ENCODE measurements at places on chromosomes 2 and 18. TPM values are rescaled to one million over a fixed set of nuclear protein-coding genes. Genes with fewer than 3 reads are reported as not detected.
A peak's percentile ranks its signal among the peaks of the same experiment; 100 is the strongest.

DNA sequence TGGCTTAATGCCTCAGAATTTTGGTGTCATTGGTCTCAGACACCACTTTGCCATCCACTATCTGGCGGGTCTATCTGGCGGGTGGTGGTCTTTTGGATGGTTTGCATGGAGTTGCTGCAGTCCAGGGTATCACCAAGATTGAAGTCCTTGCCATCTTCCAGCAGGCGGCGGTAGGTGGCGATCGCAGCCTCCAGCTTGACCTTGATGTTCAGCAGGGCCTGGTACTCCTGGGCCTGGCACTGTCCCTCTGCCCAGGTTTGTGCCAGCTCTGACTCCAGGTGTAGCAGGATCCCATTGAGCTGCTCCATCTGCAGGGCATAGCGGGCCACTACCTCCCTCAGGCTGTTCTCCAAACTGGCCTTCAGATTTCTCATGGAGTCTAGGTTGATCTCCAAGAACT is 188.2 kb downstream of the MEMO1 start:
- DNase-seq, result no peak

GRCh38 chr2:10271509-10271908 is 31.2 kb upstream of the HPCAL1 start:
- no peak for DNase-seq

The TWIST2 gene
- 4.6 TPM for total RNA-seq

- DNase-seq, result peak; percentile 93
These were observed 55.2 kb upstream of the COBLL1 start for GRCh38 chr2:164896634-164897355.

- no peak for DNase-seq
These were observed 56.6 kb upstream of the TLK1 start for GRCh38 chr2:171217330-171217729.

GRCh38 chr2:154459286-154459685 is 239.2 kb upstream of the KCNJ3 start:
- DNase-seq, result no peak

DNA sequence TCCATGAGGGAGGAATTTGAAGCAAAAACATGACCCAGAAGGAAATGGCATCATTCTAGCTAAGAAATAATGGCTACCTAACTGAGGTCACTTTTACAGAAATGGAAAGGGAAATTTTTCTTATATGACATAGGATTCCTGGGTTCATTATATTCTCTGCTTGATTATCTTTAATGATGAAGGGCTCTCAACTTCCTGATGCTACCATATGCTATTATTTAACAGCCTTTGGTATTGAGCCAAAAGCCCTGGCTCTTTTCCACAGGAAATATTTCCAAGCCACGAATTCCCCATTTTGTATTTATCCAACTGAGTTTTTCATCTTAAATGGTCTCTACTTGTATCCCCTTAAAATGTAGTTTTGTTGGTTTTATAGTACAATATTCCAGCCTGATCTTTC is 63.2 kb upstream of the NPAS2 start:
- no peak for DNase-seq

DNA sequence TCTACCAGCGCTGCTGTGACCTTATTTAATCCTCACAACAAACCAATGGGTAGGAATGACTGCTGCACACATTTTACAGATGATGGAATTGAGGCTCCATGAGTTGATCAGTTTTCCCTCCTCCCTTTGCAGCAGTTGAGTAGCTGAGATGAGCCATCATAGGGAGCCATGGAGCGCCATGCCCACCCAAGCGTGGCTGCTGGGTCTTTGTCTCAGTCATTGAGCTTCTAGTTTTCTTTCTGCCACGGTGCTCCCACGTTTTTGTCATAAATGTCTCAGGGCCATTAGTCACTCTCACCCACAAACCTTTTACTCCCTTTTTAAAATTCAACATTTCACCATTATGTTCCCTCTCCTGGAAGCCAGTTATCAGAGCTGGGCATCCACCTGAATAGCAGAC is 45.8 kb downstream of the TMEM17 start:
- DNase-seq, result no peak

The PARD6G gene
- total RNA-seq, result 12.4 TPM

The LIPG gene
- total RNA-seq, result 9.5 TPM

The GKN2 gene
- not detected for total RNA-seq

DNA sequence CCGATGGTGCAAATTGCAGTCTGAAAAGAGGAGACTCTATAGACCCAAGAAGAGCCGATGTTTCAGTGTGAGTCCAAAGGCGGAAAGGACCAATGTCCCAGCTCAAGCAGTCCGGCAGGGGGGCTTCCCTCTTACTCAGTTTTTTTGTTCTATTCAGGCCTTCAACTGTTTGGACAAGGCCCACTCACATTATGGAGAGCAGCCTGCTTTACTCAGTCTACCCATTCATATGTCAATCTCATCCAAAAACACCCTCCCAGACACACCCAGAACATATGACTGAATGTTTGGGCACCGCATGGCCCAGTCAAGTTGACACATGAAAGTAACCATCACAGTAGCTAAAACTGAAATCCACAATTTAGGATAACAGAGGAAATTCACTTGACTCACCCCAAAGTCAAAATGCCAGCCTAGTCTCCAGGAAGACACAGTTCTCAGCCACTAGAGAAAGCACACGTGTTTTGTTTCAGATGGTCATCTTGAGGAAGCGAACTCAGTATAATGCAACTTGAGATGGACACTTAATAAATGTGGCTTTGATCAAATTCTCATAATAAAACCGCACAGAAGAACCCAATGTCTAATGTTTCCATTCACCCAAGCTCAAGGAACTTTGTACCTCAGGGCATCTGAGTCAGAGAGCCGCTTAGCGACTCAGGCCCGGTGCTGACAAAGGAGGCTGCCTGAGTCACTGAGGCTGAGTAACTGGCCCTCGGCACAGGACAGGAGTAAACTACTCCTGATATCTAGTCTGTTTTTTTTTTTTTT is 2.4 kb downstream of the FHL2 start:
- peak; percentile 99 for DNase-seq

- DNase-seq, result no peak
These were observed 18.0 kb upstream of the LBH start for GRCh38 chr2:30213326-30213725.

DNA sequence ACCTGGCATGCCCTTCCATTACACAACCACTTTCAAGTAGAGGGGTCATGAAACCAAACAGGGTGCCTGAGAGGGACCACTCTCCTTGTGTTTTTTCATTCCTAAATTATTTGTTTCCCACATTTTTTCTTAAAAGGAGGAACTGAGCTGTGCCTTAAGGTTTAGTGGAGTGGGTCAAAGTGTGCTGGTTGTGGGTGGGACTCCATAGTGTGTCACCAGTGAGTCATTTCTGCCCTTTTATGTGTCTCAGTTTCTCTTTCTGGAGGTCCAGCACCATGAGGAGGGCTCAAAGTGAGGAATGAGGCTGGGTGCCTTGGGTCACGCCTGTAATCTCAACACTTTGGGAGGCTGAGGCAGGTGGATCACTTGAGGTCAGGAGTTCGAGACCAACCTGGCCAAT is 37.8 kb downstream of the COMMD1 start:
- DNase-seq, result no peak

DNA sequence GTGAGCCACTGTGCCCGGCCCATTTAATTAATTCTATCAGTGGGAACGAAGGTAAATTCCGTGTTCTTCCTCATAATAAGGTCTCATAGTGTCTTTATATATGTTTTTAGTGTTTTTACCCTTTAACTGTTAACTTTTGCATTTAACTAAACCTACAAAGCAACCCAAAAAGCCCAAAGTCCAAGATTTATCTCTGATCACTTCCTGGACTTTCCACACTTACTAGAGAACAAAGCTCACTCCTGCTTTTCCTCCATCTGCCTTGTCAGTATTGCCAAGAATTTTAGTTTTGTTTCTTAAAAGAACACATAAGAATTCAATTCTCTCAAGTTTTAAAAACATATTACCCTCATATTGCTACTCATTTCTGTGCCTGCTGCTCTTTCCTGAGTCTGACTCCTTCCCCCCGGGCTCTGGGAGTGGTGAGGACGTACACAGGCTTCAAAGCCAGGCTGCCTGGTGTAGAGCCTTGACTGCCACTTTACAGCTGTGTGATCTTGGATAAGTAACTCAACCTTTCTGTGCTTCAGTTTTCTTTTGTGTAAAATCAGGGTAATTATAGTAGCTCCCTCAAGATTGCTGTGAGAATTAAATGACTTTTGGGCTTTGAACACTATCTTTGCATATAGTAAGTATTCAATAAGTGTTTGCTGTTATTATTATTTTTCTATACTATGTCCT is 24.9 kb upstream of the GPR155 start:
- DNase-seq, result no peak

DNA sequence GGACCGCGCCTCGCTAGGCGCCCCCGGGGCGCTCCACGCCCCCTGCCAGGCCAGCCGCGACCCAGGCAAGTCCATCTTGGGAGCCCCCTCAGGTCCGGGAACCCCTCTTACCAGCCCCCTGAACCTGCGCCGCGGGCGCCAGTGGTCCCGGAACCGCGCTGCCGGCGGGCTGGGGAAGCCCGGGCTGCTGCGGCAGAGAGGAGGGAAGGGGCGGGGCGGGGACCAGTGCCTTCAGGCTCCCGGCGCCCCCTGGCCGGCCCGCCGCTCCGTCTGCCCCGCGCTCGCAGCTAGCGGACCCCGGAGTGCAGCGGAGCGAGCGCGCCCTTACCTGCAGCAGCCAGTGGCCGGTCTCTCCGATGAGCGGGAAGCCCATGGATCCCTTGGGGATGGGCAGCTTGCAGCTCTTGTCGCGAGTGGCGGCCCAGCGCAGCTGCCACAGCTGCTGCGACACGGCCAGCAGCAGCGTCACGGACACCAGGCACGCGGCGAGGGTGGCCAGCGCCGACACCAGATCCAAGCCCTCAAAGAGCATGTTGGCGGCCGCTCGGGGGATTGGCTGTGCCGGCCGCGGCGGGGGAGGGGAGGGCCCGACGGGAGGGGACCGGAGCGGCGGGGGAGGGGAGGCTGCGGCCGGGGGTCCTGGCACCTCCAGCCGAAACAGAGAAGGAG is at the start of gene CYP26B1:
TSS of gene CYP26B1 (minus strand) at position 560 of the 669 bp plus-strand sequence. CDS start at position 532, 28 bp downstream.
- no peak for DNase-seq

DNA sequence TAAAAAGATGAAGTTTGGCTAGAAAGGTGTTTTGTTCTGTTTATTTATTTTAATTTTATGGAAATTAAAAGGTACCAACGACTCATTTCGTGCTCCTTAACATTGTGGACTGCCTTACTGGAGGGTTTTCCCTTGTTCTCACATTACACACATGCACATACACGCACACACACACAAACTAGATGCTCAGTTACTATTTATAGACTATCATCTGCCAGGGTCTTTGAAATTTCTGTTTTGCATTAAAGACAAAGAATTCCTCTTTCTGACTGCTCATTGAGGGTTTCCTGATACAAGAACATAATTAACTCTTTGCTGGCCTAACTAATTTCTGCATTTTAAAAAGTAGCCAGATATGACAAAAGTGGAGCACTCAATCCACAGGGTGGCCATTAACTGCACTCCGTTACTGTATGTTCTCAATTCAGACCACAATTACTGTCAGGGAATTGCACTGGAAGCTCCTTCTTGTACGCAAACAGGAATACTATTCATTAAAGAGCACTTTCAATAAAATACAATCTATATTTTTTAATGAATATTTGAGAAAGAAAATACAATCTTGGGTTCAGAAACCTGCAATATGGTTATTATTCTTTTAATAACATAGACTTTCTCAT is 366.9 kb upstream of the GALNT5 start:
- DNase-seq, result no peak

DNA sequence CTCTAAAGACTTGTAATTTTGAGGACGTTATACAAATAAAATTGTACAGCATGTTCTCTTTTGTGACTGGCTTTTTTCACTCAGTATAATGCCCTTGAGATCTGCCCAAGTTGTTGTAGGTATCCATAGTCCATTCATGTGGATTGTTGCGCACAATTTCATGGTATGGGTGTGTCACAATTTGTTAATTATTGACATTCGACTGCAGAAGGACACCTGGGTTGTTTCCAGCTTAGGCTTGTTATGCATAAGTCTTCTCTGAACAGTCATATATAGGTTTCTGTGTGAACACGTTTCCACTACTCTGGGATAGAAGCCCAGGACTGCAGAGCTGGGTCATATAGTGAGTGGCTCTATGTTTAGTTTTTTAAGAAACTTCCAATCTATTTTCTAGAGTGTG is 800.8 kb upstream of the SALL3 start:
- no peak for DNase-seq

The EPB41L3 gene
- 0.53 TPM for total RNA-seq

DNA sequence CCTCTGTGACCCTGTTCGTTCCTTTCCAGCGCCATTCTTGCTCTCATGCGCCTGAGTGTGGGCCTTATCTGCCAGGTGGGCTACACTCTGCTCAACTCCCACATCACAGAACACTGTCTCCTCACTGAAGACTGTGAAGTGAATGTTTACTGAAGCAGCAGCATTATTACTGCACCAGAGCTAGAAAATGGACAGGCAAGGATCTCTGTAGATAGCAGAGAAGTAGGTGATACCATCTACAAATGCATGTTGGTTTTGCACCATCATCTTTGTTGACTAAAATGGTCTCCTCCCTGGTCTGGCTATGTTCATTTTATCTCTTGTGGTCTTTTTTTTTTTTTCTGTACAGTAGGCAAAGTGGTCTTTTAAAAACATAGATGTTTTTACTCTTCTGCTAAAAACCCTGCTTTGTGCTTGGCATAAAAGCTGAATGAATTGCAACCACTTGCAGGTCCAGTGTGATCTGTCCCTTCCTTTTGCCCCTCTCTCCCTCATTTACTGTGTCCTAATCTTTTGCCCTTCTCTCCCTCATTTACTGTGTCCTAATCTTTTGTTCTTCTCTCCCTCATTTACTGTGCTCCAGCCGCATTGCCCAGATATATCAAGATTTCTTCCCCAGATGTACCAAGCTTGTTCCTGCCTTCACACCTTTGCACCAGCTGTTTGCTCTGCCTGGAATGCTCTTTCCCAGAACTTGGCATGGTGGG is 35.4 kb downstream of the BABAM2 start:
- DNase-seq, result no peak

- no peak for DNase-seq
These were observed 94.0 kb downstream of the CELF4 start for GRCh38 chr18:37471637-37472036.

The RAMP1 gene
- 2.1 TPM for total RNA-seq

DNA sequence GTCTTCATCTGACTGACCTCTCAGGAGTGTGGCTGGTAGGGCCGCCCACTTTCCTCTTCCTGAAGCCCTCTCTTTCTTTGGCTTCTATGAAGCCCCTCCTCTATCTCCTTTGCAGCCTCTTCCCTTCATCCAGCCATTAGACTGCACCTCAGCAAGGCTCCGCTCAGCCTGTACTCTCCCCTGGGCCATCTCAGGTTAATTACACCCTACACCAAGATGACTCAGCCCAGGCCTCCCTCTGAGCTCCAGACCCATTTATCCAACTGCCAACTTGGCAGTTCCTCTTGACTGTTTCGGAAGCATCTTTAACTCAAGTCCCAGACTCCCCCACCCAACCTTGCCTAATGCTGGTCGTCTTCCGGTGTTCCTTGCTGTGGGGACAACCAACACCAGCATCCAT is 5.8 kb upstream of the WNT6 start:
- peak; percentile 37 for DNase-seq

- DNase-seq, result no peak
These were observed 21.1 kb upstream of the RPL31 start for GRCh38 chr2:100981011-100981410.

The TMEM198 gene
- total RNA-seq, result under 0.01 TPM
